Vagina (tissue), 2 donors: ENCODE measurements at places on chromosomes 12 and 14.

DNA sequence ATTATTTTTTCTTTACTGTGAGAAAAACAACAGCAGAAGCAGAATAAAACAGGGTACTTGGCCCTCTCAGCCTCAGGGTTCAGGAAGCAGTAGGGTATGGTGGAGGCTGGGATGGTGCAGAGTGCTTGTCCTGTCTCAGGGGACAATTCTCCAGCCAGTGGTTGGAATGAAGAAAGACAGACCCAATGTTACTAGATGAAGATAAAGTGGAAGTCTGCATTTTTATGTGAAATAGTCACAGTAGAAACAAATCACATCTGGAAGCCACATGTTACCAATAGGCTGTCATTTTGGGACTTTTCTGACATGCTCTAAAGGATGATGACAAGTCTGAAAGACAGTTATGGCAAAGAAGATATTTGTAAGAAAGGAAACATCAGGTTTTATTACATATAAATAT, 32.3 kb downstream of the PROX2 start:
- no peak for DNase-seq

DNA sequence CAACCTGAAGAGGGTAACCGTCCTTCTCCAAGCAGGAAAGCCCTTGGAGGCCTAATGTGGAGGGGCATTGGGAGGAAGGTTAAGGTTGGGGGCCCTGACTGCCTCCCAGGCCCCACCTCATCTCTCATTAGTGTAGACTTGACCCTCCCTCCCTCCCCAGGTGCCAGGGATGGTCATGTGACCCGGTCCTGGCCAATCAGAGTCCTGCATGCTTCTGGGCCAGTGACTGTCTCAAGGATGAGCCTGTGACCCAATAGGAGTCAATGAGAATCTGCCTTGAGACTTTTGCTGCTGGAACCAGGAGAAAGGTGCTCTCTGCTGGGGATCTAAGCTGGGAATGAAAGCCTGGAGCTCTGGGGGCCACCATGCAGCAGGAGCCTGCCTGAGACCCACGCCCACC, 70.8 kb downstream of the NCOR2 start:
- DNase-seq: no peak

DNA sequence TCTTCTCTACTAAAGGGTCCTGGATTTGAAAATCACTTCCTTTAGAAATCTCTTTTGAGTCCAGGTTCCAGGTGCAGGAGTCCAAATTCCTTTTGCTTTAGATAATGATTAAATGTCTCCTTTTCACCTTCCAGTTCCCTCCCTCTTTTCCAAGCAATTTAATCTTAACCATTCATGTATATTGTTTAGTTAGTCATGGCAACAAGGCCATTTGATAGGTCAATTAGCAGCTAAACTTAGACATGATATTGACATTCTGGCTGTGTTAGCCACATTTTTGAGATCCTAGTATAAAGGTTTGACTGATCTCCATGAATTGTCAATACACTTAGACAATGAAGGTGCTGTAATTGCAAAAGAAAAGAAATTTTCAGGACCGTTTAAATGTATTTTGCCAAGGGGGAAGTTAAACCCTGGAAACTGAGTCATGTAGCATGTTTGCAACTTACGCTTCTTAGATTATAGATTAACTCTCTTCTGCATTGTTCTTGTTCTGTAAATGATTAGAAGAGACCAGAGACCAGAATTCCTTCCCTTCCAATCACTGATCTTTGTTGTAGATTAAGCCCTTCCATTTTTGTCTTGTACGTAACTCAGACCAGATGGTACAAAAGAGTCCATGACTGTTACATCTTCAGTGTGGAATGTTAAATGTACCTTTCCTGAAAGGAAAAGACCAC, 12.4 kb upstream of the C12orf75 start:
- DNase-seq: no peak

- no peak for DNase-seq
These were observed 182.7 kb downstream of the KICS2 start for GRCh38 chr12:64039281-64039871.

- no peak for DNase-seq
These were observed 165.6 kb downstream of the SUDS3 start for GRCh38 chr12:118541934-118542333.

- DNase-seq: no peak
These were observed 1885.8 kb upstream of the SEL1L start for GRCh38 chr14:83419420-83419819.

DNA sequence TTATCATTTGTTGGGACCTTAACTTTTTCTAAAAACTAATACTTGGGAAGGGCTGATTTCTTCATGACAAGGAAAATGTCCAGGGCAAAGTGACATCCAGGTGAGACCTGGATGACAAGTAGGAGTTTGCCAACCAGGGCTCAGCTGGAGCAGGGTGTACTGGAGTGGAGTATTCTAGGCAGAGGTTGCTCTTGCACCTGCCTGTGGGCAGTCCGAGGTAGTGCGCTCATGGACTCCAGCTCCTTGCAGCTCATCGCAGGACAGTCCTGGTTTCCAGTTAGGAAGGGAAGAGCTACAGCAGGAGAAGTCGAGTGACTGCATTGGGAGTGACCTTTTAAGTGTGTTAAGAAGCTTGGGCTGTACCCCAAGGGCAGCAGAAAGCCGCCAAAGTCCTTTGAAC, 175.9 kb downstream of the PELI2 start:
- DNase-seq: no peak

DNA sequence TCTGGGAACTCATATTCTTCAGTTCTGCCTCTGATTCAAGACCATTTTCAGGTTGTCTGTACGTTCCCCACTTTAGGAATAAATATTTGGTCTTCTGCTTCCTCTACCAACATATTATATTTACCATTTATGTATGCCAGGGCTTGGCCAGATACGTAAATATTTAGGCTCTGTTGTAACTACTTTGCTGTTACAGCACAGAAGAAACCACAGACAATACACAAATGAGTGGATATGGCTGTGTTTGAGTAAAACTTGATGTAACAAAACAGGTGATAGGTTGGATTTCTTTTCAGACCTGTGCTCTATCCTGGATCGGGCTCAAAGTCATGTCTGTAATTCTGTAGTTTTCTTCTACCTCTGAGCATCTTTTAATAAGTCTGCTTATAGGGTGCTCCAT, 37.5 kb downstream of the RAP1B start:
- DNase-seq: no peak

DNA sequence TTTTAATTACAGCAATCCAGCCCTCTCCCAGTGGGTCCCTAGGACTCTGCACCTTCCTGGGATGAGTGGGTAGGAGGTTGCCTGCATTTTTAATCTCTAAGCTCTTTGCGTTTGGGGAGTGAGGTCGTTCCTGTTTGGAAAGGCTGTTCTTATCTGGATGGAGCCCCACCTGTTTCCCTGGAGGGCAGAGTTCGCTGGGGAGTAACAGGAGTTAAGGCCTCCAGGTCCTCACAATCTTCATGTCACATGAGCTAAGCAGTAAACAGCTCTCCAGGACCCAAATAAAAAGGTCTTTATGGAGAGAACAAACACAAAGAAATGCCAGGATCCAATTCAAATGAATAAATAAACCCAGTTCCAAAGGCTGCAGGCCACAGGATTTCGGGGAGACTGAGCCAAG, 56.0 kb upstream of the RFLNA start:
- DNase-seq: no peak

- no peak for DNase-seq
These were observed at the start of gene CCDC85C for GRCh38 chr14:99603471-99604277. CCDC85C (minus strand) TSS chr14:99604207; CDS start chr14:99603959, 248 bp downstream.

DNA sequence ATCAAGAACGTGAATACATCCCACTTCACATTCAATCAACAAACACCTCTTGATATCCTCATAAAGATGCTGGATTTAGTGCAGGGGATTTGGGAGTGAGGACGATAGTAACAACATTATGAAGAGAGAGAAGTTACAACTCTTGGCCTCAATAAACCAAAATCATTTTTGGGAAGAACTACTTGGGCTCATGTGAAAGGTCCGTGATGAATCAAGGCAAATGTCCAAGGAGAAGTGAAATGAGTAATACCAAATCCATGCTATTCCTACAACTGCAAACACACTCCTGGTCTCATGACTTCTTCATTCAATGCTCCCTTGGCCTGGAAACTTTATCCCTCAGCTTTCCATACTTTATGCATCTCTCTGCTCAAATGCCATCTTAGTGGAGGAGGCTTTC, 162.0 kb upstream of the LMNTD1 start:
- no peak for DNase-seq

DNA sequence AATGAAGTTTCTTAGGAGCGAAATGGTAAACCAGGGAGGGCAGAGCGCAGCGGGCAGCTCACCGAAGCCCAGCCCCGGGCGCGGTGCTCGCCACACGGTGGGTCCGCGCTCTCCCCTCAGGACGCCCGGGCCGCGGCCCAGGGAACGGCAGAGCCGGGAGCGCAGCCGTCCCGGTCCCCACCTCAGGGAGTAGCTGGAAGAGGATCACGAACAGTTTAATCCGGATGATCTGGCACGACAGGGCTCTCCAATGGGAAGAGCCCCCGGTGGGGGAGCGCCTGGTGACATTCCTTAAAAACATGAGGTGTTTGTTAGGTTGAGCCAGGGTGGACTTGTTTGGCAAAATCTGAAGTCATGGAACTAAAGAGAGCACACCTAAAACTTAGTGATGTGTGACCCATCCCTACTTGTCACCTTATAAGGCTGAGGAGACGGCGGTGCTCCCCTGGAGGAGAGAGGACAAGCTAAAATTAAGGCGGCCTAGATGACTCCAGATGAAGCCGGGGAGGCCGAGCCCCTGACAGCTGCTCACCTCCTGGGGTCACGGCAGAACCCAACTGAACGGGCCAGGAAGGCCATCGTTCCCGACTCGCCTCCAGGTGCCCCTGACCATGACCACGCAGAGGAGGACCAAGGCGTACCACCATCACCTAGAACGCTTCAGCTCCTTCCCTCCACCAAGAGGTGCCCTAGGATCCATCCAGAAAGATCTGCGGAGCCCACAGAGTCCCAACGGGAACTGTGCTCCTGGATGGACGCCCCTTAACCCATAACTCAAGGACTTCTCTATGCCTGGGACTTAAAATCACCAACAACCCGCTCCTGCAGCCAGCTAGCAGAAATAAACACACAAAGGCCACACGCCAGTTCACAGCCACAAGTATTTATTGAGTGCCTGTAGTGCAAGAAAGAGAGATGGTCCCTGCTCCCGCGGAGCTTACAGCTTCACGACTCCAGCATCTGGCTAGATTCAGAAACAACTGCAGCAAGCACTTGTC, 866 bp upstream of the PITPNM2 start:
- peak; percentile 83 for DNase-seq
